ENCODE measurements at places on chromosomes 4 and X.

GRCh38 chr4:105741548-105741947 lies 33.0 kb downstream of the GSTCD start:
- DNase-seq: no peak

DNA sequence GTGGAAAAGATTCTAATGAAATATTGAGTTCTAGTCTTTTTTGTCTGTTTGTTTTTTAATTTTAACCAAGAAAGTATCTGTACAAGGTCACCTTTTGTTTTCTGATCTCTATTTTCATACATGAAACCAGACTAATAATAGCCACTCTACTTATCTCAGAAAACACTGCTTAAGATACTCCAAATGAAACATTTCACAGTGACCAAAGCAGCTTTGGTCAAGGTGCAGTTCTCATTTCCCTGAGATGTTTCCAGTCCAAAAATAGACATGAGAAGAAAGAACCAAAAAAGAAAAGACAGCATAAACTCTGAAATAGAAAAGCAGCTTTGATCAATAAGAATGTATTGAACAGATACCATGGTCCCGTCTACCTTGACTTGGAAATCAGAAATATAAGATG lies 782.8 kb downstream of the RAB28 start:
- no peak for DNase-seq

- DNase-seq: no peak
Measured at GRCh38 chrX:531611-531936, 99.0 kb upstream of the SHOX start.

GRCh38 chrX:101708163-101708562 lies 48.5 kb upstream of the ARMCX2 start:
- DNase-seq: no peak

- no peak for DNase-seq
Measured at GRCh38 chr4:147825451-147826287, 93.8 kb downstream of the ARHGAP10 start.

DNA sequence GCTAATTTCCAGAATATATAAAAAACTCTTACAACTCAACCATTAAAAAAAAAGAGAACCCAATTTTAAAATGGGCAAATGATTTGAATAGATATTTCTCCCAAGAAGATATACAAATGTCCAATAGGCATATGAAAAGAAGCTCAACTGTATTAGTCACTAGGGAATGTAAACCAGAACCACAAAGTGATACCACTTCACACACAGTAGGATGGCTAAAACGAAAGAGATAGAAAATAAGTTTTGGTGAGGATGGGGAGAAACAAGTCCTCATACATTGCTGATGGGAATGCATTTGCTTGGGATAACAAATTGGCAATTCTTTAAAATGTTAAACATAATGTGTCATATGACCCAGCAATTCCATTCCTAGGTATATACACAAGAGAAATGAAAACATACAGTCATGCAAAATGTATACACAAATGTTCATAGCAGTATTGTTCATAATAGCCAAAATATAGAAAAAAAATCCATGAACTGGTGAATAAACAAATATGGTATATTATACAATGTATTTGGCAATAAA lies 5.7 kb downstream of the TCEAL3 start:
- no peak for DNase-seq

GRCh38 chrX:130887376-130887775 lies 15.6 kb downstream of the ENOX2 start:
- DNase-seq: no peak

- no peak for DNase-seq
Measured at GRCh38 chrX:153928846-153929245, 2.8 kb upstream of the ARHGAP4 start.

DNA sequence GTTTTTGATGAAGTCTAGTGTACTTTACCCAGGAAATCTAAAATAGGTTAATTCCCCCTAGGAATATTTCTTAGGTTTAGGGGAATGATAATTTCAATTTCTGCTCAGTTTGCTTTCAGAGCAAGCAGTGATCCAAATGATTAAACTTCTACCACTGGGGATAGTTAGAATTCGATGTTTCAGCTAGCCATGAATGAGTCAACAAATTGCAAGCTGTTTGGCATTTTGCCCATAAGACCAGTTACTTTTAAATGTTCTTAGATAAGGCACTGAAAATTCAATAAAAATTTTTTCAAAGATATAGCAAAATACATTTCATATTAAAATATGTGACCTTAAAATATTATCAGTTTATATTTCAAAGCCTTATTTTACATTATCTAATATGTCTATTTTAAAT lies 993.6 kb downstream of the ARAP2 start:
- DNase-seq: no peak

- DNase-seq: no peak
Measured at GRCh38 chrX:68794461-68794860, 34.4 kb upstream of the EFNB1 start.

DNA sequence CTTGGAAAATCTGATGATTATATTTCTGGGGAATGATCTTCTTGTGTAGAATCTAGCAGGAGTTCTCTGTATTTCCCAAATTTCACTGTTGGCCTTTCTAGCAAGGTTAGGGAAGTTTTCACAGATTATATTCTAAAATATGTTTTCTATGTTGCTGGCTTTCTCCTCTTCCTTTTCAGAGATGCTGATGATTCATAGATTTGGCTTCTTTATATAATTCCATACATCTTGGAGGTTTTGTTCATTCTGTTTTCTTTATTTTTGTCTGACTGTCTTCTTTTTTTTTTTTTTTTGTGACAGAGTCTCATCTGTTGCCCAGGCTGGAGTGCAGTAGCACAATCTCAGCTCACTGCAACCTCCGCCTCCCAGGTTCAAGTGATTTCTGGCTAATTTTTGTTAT lies 957.9 kb upstream of the SLIT2 start:
- DNase-seq: no peak

DNA sequence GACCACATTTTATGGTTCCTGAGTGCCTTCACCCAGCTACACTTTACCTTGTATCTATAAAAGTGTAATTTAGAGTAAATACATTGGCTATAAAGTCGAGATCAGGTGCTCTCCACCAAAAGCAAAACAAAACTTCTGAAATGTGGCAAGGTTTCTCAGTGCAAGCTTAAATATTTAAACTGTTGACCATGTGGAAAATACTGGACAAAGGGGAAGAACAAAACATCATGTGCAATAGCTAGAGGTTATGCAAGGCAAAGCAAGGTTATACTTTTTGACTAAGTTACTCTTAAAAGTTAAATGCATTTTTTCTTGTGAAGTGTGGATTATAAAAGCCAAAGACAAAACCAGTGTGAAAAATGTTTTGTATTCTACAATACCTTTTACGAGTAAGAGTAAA lies 55.9 kb downstream of the UGT2A2 start:
- no peak for DNase-seq

DNA sequence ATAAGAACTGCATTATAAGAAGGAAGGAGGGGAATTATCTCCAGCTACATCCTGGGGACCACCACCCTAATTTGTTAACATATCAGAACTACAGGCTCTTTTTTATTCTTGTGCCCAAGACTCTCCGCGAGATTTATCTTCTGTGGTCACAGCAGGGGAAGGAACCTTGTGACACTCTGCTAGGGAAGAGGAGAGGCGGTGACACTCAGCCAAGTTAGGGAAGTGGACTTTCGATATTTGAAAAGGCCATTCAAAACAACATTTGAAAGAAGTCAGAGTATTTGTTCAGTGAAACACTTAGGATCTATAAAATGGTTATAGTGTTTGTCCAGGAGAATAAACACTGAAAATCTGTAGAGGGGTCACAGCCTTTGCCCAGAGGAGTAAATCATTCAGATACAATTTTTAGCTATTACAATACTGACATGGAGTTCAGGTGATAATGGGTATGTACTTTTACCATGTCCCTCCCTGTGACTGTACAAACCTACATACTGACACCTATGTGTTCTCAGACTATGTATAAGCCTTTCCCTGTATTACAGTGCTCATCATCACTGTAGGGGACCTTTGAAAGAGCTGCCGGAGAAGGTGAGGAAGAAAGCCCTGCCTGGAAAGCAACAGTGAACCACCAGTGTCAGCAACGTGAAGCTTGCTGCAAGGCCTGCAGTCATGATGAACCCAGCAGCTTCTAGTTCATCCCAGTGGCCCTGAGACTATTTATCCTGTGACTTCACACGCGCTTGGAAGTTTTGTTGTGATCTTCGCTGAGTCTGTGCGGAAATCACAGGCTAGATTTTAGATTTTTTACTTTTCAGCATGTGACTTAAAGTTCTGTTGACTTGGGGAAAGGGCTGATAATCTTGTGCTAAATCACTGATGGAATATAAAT lies 8.5 kb upstream of the PTTG2 start:
- DNase-seq: no peak

- no peak for DNase-seq
Measured at GRCh38 chrX:107154787-107155620, 36.4 kb upstream of the RBM41 start.

- DNase-seq: no peak
Measured at GRCh38 chr4:168812806-168813205, 197.2 kb downstream of the CBR4 start.

DNA sequence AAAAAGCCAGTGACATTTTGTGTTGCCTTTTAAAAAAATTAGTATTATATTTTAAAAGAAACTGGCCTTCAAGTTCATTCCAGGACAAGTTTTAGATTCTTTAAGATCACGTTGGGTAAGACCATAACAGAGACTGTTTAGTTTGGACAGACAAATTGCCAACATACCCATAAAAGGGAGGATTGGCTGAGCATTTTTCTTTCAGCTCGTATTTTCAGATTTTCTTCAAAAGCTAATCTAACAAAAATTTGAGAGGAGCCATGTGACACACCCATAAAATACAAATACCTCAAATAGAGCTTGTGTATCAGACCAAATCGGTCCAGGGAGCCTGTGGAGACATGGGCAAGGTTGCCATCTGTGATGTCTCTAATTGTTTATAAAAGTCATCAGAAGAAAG lies 74.6 kb upstream of the C1QTNF7 start:
- DNase-seq: no peak

DNA sequence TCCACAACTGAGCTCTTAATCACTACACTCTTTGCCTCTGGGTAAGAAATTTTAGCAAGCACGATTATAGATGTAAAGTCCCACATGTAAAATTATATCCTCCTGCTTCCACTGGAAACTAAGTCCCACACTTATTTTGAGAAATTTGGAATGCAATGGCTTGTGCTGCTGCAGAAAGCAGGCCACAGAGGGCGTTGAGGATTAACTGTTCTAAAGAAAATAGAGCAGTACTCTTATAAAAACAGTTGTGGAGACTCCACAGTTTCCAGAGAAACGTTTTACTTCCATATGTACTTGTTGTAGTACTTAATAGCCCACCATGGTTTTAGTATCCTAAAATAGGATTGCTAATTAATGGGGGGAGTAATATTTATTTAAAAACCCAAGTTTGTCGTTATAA lies 1.7 kb upstream of the CENPC start:
- no peak for DNase-seq

GRCh38 chr4:31613946-31614623 lies 893.9 kb downstream of the PCDH7 start:
- no peak for DNase-seq

GRCh38 chr4:108045687-108046024 lies 56.0 kb downstream of the HADH start:
- DNase-seq: no peak

DNA sequence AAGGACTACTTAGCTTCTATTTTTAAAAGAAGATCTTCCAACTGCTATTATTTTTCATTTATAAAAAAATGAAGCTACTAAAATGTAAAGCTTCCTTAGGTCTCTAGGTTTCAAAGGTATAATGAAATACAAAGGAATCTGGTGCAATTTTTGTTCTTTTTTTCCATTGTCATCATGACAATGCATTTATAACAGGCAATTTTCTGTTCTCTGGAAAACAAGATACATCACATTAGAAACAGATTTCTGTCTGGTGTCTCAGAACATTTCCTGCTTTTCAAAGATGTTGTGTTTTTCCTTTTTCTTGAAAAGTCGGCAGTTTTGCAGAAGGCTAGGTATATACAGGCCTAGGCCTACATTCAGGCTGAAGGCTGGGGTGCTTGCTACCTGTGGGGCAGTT lies 63.6 kb upstream of the ATP8A1 start:
- DNase-seq: no peak

DNA sequence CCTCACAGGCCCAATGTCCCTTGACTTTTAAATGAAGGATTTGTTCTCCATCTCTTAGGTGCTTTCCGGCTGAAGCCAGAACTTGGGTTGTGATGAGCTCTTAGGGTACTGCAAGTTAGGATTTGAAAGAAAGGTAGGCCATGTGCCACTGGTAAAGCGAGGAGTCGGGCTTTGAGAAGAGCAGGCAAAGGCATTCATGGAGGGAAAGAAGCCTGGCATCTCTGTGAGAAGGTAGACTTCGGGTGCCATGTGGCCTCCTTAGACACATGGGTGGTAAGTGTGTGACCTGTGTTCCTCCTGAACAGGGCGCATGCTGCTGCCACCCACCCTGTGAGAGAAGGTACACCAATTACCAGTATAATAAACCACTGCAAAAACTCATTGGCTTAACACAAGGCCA lies 102.9 kb downstream of the GATB start:
- DNase-seq: no peak

GRCh38 chr4:98521486-98521885 lies 136.9 kb downstream of the TSPAN5 start:
- DNase-seq: no peak

DNA sequence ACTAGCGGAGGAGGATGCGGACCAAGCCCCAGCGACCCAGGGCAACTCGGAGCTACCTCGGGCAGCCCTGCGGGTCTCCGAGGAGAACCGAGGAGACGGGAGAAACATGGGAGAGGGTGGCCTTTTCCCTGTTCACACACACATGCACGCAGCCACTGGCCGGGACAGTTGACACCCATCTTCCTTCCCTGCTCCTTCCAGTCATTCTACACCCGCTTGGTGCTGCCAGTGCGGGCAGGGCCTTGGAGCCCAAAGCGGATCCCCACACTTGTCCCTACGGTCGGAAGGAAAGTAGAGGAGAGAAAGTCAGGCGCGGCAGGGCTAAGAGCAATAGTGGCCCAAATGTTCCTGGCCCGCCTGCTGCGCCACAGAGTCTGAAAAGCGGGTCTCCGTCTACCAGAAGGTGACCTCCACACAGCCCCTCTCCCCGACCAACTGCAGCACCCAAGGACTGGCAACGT lies 1.1 kb upstream of the PPP3CA start:
- DNase-seq: no peak

GRCh38 chrX:10618961-10619360 lies 1.4 kb downstream of the MID1 start:
- no peak for DNase-seq

All from sciatic nerve (tissue), 2 donors.